Caki2 (cell line): ENCODE measurements at places on chromosomes 11 and 22.

DNA sequence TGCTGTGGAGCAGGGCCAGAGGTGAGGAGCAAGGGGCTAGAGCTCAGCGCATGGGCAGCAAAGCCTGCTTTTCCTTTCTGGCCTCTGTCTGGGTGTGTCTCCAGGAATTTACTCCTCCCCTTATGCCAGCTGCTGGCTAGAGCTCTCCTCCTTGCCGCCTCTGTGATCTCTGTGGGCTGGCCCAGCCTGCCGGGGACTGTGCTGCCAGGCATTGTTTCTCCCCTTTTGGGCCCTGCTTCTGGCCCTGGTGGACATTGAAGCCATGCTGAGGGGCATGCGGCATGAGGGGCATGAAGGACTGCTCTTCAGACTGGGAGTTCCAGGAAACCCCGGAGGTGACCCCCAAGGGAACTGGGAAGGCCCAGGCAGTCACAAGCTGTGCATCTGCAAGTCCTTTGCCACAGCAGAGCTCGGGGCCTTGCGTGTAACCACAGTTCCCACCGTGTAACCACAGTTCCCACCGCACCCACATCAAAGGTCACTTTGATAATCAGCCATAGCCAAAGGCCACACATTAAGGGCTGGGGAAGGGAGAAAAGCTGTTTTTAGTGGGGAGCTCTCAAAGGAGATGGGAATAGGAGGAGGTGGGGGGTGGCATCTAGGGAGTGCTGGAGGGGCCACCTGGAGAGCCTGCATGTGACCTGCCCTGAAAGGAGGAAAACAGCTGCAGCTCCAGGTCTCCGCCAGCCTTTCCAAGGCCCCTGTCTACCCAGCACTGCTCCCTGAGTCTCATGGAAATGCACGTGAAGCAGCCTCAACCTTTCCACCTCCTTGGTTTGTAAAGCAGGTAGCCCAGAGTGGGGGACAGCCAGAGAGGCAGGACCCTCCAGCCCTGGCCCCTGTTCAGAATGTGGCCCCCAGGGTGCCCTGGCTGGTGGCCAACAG lies 62.3 kb downstream of the PPFIBP2 start:
- DNase-seq: peak; percentile 29

DNA sequence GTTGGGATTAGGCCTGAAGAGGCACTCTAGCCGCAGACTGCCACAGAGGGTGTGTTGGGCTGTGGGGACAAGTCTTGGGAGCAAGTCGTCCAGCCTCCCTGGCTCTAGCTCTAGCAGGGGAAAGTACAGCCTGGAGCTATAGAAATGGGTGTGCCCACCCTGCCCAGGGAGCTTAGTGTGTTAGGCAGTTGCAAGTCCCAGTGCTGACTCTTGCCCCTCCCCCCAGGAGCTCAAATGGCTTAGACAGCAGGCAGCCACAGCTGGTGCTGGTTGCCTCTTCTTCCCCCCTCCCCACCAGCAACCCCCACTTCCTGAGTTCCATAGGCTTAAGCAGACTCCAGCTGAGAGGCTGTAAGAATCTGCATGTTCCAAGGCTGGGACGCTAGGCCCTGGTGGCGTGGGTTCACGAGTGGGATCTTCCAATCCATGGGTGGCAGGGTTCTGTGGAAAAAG lies 61.2 kb downstream of the GUCY1A2 start:
- DNase-seq: no peak

DNA sequence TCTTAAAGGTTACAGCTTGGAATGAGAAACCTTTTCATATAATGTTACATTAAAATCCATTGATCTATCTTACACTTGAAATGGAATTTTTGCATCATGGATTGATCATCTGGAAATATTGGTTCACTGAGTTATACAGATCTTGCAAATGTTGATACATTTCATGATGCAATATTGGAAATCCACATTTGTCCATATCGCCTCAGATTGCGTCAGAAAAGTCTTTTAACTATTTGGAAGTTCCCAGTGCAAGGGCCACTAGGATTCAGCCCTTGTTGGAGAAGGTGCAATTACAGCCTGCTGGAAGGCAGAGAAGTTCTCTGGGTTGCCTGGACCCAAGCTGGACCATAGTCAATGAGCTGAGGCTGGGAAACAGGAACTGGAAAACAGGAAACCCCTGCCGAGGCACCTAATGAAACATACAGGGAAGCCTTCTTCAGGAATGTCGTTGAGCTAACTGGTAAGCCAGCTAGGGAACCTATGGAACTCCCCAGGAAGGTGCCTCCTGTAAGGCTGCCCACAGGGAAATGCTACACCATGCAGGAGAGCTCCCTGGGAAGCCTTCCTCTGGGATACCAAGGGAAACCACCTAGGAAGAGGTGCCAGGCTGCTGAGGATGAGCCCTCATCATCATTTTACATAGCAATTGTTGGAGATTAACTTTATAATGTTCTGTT lies 600.4 kb upstream of the CADM1 start:
- no peak for DNase-seq

DNA sequence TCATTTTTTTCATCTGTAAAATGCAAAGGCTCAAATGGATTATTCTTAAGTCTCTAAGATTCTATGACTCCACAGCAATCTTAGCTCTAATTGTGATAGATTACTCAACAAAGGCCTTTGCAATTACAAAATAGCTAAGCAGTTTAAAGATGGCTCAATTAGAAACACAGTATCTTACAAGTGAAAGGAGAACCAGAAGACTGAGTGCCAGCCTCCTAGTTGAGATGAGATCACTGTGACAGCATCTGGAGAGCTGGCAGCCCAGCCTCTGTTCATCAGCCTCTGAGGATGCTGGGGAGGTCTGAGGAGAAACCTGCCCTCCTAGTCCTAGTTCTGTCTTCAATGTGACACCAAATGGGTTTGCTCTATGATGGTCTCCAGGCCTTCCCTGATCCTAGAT lies 158.4 kb upstream of the NARS2 start:
- no peak for DNase-seq

DNA sequence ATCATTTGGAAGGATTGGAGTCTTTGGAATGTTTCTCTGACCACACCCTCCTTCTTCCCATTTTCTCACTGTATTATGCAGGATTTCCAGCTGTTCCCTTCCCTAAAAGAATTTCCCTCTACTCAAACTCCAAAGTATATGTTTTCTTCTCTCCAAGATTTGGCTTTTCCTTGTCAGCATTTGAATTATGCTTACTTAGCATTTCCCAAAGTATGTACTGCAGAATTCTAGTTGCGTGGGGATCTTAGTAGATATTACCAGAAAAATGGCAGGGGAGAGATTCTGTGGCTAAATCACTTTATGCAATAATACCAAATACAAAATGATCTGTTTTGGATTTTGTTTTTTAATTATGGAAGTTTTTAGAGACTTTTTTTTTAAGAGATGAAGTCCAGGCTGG lies 142.3 kb downstream of the OR4C45 start:
- no peak for DNase-seq

DNA sequence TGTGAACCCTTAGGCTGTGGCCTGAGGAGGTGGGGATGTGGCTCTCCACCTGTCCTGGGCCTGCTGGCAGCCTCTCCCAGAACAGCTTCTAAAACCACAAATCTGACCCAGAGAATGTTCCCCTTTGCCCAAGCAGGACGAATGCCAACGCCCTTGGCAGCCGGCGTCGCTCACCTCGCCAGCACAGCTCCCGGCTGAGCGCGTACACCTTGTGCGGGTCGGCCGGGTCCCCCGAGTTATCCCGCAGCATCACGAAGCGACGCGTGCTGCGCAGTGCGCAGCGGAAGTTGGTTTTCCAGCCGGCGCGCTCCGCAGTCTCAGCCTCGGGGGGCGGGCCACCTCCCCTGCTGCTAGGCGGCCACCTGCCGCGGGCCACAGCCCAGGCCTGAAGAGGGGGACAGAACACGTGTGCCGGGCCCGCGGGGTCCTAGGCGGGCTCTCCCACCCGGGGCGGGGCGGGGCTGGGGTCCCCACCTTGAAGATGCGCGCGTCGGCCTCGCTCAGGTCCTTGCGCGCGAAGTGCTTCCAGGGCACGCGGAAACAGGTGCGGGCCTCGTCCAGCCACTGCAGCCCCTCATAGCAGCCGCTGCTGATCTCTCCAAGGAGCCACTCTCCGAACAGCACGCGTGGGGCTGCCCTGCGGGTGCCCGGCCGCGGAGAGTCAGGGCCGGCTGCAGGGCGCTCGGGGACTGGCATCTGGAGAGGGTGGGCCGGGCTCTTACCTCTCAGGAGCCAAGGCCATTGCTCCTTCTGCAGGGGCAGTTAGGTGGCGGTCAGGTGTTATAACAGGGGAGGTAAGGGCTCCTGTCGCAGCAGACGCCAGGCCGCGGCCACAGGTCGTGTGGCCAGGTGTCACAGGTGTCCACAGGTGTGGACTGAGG lies 887 bp downstream of the IRF7 start:
- DNase-seq: no peak

- peak; percentile 77 for DNase-seq
These were observed 18.1 kb upstream of the CSTF3 start for GRCh38 chr11:33179348-33179803.

GRCh38 chr11:34176751-34177209 lies 71.4 kb downstream of the NAT10 start:
- no peak for DNase-seq

GRCh38 chr11:117838901-117839300 lies 14.4 kb upstream of the FXYD2 start:
- DNase-seq: no peak

DNA sequence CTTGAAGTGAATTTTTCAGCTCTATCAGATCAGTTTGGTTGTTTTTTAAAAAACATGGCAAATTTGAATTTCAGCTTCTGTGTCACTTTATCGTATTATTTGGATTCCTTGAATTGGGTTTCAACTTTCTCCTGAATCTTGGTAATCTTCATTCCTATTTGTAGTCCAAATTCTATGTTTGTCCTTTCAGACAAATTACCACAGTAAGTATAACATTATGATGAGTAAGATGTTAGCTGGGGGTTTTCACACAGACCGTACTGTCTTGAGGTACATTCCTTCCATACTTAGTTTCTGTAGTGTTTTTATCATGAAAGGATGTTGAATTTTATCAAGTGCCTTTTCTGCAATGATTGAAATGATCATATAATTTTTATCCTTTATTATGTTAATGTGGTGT lies 28.0 kb downstream of the OR5B17 start:
- no peak for DNase-seq

DNA sequence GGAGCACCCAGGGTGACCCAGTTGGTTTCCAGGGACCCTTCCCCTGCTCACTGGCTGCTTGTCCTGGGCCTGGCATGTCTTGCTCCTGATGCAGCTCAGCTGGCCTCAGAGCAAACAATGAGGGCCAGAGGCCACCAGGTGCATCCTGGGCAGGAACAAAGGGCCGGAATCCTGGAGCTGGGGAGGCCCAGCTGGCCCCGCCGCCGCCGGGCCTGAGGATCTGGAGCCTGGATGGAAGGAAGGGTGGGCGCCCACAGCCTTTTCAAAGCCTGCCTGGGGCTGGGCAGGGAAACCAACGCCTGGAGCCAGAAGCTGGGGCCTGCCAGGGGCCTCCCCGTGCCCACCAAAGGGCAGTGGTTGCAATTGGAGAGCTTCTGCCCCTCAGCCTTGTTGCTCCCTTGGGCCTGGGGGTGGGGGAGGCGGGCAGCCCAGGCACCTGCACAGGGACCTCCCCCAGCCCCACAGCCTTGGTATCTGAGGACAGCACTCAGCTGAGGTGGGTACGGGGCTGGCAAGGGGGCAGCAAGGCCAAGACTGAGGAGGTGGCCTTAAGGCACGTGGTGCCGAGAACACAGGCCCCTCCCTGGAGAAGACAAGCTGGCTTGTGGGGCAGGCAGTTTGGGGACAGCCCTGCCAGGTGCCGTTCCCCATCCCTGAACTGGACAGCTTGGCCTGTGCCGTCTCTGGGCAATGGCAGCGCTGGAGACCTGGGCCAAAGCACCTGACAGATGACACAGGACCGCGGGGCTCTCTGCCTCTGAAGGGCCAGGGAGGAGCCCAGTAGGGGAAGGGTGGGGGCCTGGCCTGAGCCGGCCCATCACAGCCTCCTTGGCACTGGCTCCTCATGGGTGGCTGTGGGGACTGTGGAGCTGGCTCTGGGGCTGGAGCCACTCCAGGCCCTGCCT lies 7.1 kb upstream of the ADORA2A start:
- DNase-seq: no peak

GRCh38 chr11:110447897-110448745 lies 18.4 kb downstream of the FDX1 start:
- no peak for DNase-seq

DNA sequence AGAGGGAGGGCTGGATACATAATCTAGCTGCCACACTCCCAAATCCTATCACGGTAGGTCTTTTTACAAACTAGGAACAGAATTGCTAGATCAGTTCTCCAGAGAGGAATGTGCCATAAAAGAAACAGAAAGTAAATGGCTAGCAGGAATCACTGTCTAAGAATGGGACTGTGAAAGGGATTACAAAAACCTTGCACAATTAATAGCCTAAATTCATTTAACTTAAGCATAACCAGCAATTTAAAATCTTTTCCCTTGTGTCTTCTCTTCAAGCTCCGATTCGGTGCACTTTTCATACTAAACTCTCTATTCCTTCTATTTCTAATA lies 35.2 kb downstream of the APOL5 start:
- no peak for DNase-seq

DNA sequence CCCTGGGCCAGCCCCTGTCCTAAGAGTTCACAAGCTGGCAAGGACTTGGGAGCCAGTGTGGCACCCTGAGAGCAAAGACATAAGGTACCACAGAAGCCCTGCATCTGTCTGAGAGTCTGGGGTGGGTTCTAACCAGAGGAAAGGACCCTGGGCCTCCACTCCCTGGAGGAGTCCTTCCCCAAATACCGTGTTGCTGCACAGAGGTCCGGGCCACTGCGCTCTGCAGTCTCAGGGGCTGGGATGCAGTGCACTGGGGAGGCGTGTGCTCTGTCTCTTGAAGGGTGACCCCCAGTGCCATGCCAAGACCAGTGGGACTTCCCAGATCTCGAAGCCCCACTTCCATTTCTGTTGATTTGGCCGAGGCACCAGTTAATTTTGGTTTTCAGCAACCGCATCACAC lies 4.3 kb upstream of the SH3BP1 start:
- no peak for DNase-seq

DNA sequence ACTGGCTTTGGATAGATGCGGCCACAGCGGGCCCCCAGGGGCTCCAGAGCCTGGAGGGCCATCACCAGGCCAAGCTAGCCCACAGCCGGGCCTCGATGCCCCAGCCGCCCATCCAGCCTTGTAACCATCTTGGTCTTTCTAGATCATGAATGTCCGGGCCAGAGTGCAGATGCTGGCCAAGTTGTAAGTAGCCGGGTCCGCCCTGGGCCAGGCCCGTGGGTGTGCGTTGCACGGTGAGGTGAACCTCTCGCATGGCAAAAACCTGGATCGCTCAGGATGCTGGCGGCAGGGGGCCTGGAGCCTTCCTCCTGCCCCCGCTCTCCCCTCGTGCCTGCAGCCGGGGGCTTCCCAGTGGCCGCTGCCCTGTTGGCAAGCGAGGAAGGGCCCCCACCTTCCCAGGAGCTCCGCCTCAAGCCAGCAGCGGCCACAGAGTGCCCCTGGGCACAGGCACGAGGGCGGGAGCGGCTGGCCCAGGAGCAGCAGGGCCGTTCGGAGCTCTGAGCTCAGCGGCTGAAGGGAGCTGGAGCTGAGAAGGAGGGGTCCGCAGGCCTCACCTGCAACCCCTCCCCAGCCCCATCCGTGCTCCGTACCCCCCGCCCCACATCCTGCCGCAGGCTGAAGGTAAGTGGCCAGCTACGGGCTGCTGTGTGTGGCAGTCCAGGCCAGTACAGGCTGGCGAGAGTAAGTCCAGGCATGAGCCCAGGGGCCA lies 10.9 kb upstream of the MRPL23 start:
- DNase-seq: no peak
